BJ (cell line): ENCODE measurements at places on chromosomes 16 and 17.

DNA sequence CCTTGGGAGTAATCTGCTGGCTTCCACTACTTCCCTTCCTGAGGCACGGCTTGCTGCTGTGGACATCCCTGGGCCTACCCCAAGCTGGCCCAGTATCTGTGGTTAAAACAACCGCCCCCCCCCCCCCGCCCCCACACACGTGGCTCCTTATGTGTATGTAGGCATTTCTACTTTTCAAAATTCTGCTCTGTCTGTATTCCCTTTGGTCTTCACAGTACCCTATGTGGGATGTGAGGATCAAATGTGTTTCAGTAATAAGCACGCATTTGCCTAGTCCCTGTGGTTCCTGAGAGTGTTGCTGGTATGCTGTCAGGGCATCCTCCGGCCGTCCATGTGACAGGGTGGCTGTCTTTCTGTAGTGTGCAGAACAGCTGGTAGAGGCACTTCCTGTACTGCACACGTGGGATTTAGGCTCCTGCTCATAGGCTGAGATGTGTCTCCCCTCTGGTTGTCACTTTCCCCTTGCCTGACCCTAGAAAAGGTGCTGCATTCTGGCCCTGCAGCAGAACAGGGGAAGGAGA, 2.2 kb downstream of the NT5M start:
- DNase-seq: no peak

- no peak for DNase-seq
Observed at GRCh38 chr17:8481089-8481488, 45.4 kb downstream of the NDEL1 start.

DNA sequence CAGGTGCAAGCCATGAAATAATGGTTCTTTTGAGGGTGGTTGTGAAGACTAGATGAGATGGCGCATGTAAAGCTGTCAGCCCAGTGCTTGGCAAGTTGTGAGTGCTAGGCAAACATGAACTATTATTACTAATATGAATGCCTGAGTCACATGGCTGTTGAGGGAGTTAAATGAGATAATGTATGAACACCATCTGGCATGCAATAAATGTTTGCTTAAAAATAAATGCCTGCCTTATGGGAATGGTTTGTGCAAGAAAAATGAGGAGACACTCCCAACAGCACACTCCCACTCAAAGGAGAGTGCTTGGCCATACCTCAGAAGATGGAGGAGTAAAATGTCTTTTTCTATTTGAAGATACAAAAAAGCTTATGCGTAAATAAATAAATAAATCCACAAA, 3.6 kb downstream of the MAPK3 start:
- DNase-seq: no peak

- DNase-seq: no peak
Observed at GRCh38 chr17:79612468-79613194, 1.8 kb upstream of the RBFOX3 start.

DNA sequence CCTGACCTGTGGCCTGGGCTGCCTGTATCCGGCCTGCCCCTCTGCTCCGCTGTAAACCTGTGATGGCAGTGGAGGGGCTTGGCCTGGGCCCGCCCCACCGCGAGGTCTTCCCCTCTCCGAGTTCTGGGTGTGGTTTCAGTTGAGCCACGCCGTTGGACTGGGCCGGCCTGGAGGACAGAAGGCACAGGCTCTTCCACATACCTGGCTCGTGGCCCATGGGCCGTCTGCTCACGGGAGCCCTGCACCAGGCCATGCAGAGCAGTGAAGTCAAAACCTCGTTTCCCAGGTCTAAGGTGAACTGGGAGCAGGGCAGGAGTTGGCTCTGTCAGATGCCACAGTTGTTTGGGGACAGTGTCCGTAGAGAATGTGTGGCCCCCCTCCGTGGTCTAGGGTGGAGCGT, 5.6 kb upstream of the RNPS1 start:
- DNase-seq: no peak

- no peak for DNase-seq
Observed at GRCh38 chr17:32253117-32253611, 12.5 kb upstream of the RHBDL3 start.
